Hypothalamus (tissue), 51 donors: ENCODE measurements at places on chromosomes 16 and 17.
A peak's percentile ranks its signal among the peaks of the same experiment; 100 is the strongest.

- DNase-seq, result no peak
Observed at GRCh38 chr16:75019007-75019406, 20.2 kb downstream of the ZNRF1 start.

DNA sequence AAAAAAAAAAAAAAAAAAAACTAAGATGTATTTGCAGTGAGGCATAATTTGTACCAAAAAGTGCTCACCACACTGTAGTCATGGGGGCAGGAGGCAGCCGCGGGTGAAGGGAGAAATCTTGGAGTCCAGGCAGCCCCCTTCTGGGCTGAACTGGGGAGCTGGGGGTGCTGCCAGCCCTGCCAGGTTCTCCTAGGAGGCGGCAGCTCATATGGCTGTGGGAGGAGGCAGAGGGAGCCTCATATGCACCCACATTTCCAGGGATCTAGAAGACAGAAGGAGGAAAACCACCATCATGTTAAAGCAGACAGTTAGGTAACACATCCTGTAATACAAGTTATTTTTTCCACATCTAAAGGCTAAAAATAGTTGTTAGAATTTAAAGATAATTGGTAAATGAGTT is 16.3 kb downstream of the MAPT start:
- no peak for DNase-seq

DNA sequence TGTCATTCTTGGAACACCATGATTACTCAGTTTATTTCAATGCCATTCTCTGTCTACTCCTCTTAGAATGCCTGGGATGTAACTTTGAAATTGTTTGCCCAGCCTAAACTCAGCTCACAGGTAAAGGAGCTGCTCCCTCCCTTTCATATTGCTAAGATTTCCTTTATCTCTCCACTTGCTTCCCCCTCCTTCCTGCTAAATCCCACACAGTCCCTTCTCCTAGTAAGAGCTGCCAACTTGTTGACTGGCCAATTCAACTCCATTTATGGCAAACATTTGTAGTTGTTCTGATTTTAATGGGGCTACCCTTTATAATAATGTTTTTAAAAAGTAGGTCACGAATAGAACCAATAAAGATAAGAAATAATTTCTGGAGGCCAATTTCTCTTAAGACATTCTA is 146.1 kb downstream of the SKAP1 start:
- DNase-seq, result no peak

DNA sequence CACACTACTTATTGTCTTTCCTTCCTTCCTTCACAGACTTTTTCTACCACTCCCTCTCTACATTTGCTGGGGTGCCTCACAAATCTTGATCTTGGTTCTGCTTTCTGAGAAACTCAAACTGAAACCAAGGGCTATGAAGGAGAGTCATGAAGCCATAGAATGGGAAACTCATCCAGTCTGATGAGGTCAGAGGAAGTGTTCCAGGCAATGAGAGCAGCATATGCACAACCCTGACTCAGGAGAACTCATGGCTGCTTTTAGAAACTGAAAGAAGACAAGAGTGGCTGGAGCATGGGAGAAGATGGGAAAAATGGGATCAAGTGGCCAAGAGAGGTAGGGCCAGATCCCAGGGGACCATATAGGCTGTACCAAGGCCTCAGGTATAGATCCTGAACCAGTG is 130.0 kb upstream of the TOX3 start:
- DNase-seq, result no peak

- DNase-seq, result no peak
Observed at GRCh38 chr17:66840061-66840460, 5.1 kb downstream of the CACNG5 start.

- no peak for DNase-seq
Observed at GRCh38 chr17:55722742-55723487, at the start of gene TMEM100. Gene TMEM100, minus strand, starts transcription at chr17:55722864. Its CDS starts 1,794 bp downstream, at chr17:55721070.

DNA sequence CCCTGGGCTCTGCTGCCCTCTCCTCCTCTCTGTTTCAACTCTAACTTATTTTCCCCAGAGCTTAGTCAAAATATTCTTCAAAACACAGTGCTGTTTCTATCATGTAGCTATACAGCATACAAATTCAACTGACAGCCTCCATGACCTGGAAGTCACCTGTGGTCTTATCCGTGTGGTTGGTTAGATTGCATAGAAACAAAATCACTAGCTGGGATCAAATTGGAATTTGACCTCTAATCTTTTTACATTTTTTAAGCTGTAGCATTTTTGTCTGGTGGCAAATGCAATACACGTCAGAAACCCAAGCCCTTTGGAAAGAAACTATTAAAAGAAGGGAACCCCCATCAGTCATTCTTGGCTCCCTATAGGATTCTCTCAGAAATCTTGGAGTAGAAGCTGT is 57.3 kb downstream of the ABCC12 start:
- DNase-seq, result no peak

GRCh38 chr16:86528061-86528929 is 18.0 kb downstream of the FOXF1 start:
- DNase-seq, result no peak

- no peak for DNase-seq
Observed at GRCh38 chr16:88941913-88942909, 34.8 kb downstream of the CBFA2T3 start.

- peak; percentile 22 for DNase-seq
Observed at GRCh38 chr16:79154086-79154485, 446.5 kb downstream of the MAF start.

DNA sequence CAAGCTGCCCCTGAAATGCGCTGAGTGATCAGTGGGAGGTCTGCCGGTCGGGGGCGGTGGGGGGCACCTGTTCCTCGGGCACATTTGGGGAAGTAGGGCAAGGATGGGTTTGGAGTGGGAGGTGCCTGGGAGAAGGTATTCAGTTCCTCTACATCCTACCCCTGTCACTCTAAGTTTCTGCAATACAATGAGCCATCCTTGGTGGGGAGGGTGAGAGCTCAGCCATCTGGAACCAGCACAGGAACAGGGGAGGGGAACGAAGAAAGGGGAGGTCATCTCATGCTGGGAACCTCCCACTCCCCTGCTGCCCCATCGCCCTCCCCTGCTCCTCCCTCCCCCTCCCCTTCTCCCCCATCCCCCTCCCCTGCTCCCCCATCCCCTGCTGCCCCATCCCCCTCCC is 4.2 kb downstream of the DPH1 start:
- DNase-seq, result no peak
